ENCODE measurements at places on chromosomes 16 and 17.

GRCh38 chr16:50144211-50144610 is 8.9 kb upstream of the TENT4B start:
- DNase-seq, result no peak

- DNase-seq, result no peak
Measured at GRCh38 chr17:13740686-13741085, 139.0 kb upstream of the HS3ST3A1 start.

DNA sequence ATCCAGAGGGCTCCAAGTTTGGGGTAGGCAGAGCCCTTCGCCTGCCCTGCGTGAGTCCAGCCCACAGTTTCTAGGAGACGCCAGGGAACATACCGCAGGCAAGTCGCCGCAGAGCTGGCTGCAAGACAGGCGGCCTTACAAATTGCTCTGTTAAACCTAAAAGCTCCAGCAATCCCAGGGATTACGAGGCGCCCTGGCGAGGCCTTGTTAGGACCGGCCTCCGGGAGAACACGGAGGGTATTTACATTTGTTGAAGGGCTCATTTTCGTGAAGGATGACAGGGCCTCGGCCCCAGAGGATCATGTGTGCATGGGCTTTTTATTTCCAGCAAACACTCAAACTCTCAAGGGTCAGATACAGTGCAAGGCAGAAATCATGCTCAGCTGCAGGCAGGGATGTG is 77.6 kb upstream of the FOXF1 start:
- DNase-seq, result no peak

GRCh38 chr17:36152639-36153120 is 23.8 kb downstream of the TBC1D3B start:
- DNase-seq, result peak; percentile 14

- no peak for DNase-seq
Measured at GRCh38 chr17:15659663-15660062, 24.4 kb downstream of the TRIM16 start.

DNA sequence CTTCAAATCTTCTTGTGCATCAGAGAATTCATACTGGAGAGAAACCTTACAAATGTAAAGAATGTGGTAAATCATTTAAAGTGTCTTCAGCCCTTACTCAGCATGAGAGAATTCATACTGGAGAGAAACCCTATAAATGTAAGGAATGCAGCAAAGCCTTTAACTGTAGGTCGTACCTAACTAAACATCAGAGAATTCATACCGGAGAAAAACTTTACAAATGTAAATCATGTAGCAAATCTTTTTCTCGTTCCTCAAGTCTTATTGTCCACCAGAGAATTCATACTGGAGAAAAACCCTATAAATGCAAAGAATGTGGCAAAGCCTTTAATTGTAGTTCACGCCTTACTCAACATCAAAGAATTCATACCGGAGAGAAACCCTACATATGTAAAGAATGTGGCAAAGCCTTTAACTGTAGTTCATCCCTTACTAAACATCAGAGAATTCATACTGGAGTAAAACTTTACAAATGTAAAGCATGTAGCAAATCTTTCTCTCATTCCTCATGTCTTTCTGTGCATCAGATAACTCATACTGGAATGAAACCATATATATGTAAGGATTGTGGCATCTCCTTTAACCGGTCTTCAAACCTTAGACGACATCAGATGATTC is 118.5 kb upstream of the ZNF267 start:
- no peak for DNase-seq

GRCh38 chr17:13171790-13172189 is 154.0 kb upstream of the ELAC2 start:
- no peak for DNase-seq

GRCh38 chr17:73068322-73069153 is 23.9 kb downstream of the SLC39A11 start:
- DNase-seq, result peak; percentile 83

DNA sequence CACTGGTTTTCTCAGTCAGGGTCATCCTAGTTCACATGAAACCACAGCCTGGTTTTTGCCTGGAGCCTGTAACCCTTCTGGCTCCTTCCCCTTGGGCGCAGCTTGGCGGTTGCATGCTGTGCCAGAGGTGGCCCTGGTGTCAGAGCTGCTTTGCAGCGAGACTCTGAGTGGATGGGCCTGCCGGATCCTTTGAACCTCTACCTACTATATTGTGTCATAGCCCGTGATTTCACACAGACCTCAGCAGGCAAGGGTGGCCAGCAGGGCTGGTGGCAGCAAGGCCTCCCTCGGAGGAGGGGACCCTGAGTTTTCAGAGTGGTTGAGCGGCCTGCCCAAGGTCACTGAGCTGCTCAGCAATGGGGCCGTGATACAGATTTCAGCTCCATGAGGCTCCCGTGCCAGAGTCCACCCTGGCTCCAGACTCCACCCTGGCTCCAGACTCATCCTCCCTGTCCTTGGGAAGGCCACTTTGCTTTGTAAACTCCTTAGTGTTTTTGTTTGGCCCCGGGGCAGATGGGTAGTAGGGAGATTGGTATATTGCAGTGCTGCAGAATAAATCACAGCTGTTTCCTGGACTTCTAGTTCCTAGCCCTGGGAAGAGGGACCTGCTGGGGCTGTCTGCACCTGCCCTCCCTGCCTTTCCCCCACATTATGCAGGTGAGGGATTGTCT is 9.7 kb downstream of the MPRIP start:
- peak; percentile 23 for DNase-seq

- DNase-seq, result no peak
Measured at GRCh38 chr16:4509420-4509819, 29.2 kb downstream of the CDIP1 start.

- no peak for DNase-seq
Measured at GRCh38 chr17:3032258-3033247, 30.9 kb downstream of the OR1D5 start.

DNA sequence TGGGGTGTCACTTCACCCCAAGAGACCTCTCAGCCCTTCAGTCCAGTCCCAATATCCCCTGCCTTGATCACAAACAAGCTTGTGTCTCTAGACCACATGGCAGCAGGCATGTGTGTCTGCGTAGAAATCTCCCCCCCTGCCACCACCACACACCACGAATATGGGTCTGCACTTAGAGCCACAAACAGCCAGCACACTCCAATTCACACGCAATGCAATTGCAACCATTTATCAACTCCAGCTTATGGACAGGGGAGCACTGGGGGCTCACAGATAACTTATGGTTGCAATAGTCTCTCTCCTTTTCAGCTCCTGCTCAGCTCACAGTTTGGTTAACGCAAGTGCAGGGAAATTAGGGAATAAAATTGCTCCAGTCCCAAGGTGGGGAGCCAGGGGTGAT is 2.6 kb downstream of the HOXB9 start:
- DNase-seq, result no peak

- DNase-seq, result no peak
Measured at GRCh38 chr17:76208120-76208519, 32.2 kb downstream of the RNF157 start.

DNA sequence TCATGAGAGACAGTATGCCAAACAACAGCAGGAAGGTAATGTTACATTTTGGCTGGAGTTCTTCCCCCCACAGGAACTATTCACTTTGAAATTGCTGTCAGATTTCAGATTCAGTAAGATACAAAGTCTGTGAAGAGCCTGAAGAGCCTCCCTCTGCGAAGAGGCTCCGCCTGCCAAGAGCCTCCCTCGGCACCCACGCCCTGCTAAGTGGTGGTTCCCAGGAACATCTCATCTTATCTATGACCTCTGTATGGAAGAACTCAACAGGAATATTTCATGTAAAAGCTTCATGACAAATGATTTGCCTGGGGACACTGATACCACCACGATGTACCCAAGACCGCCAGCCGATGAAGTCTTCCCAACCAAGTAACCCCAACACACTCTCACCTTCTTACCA is 3.2 kb downstream of the ZC3H7A start:
- no peak for DNase-seq

DNA sequence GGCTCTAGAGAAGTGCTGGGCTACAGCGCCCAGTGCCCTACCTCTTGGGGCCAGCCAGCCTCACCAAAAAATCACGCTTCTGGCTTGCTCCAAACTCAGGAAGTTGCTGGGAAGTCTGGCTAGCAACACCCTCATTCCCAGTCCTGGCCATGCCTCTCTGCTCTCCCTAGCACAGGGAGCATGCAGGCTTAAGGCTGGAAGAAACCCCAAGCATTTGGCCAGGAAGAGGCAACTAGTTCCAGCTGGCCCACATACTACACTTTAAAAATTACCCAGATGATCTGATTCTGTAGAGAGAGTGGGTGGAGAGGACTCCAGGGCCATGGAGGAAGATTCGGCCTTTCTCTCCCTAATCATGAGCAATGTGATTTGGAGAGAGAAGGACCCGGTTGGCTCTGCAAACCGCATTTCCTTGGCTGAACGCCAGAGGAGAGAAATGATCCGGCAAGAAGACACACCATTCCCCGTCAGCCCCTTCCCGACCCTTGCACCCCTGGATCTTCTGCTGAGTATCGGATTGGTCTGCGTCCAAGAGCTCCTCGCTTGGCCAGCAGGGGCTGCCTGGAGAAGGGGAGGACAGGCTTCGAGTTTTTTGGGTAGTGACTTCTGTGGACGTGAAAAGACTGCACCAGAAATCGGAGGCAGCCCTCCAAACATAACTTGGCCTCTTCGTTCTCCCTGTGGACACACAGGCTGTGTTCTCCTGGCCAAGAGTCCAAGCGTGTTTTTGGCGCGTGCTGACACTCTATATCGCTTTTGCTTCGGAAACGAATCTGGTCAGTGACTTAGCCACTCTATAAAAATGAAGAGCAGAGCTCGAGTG is 406.3 kb downstream of the WWOX start:
- no peak for DNase-seq

DNA sequence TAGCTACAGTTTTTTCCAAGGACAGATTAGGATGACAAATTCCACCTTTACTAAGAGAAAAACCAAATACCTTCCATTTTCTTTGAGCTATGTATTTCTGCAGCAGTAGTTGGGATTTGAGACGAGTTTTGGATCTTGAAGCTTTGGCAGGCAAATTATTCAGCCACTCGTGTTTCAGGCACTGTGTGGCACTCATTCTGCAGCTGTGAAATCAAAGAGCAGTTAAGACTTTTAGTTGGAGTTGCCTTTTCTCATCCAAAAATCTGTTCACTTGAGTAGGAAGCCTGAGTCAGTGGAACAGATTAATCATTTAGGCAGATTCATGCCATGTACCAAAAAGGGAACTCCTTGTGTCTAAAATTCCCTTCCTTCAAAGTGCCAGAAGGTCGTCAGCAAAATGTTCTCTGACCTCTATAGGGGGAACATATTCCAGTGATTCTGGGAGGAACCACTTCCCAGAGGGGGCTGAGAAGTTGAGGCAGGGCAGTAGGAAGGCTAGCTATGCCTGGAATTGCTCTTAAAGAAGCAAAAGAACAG is 20.1 kb downstream of the ORC6 start:
- DNase-seq, result no peak

GRCh38 chr16:60641067-60641665 is 1395.1 kb downstream of the CDH8 start:
- DNase-seq, result no peak
